ENCODE measurements at places on chromosomes 16 and 17.

DNA sequence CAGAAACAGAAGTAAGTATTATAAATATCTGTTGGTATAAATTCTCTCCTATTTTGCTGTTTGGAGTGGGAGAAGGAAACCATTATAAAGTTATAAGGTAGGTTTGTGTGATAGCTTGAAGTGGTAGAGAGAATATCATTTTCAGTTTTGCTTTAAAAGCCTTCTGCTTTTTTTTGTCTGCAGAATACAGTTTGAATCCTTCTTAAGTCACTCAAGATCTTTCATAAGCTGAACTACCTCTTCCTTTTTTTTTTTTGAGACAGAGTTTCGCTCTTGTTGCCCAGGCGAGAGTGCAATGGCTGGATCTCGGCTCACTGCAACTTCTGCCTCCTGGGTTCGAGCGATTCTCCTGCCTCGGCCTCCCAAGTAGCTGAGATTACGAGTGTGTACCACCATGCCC, 9.0 kb downstream of the ATAD5 start:
- no peak for DNase-seq

DNA sequence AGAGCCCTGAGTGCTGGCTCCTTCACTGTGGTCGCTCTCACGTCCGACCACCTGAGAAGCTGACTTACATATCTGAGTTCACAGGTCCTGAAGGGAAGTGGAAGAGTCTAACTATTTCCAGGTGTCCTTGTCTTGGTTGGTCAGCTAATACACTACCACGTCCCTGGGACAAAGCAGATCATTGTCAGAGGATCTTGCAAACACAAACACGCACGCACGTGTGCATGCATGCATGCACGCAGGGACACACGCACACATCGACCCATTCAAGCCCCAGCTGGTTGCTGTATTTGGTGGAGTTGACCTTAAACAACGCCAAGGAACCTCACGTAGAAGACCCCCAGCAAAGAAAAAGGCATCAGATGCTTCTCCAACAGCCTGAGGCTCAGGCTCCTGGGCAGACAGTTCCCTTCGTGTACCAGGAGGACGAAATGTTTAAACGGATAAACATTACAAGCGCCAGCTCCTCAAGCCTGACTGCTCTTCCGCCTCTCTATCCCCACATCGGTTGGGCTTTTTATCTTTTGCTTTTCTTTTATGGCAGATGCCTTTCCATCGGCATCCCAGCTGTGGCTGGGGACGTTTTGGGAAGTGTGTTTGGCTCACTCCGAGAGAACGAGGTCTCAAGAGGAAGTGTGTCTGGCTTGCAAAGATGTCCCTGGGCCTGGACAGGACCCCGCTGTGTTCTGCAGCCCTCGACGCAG, 95.8 kb downstream of the TBC1D16 start:
- DNase-seq: no peak

- DNase-seq: no peak
Measured at GRCh38 chr16:4654011-4654963, 29.7 kb downstream of the MGRN1 start.

GRCh38 chr16:83305092-83305491, 502.7 kb upstream of the HSBP1 start:
- DNase-seq: no peak

DNA sequence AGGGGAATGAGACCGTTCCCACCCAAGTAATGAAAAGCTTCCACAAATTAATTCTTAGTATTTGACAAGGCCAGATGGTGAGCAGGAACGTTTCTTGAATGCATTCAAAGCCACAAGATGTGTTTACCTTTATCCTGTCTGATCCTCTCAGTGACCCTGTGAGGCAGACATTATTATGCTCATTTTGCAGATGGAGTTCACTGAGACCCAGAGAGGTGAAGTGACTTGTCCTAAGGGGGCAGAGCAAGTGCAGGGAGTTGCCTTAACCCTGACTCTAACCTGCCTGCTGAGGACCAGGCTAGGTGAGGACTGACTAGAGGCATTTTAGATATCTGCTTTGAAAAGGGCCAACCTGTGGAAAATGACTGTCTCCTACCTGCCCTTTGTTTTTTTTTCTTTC, 156.7 kb downstream of the HAPSTR1 start:
- DNase-seq: no peak

- no peak for DNase-seq
Measured at GRCh38 chr17:48102043-48102750, 919 bp upstream of the CBX1 start.

GRCh38 chr17:3845291-3845620, 790 bp downstream of the NCBP3 start:
- no peak for DNase-seq

DNA sequence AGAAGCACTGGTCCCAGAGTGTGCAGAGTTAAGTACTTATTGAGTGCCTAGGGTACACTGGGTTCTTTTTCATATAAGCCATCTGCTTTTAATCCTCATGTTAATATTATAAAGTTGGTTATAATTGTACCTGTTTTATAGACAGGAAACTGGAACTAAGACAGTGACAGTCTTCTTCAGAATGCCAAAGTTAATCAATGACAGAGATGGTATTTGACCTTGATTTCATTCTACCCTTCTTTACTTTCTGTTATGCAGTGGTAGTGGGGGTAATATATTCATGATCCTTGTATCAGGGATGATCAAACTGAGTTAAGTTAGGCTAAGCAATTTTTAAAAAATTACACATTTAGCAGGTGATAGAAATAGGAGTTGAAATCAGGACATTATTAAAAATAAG, 108.6 kb upstream of the GOT2 start:
- DNase-seq: no peak

- no peak for DNase-seq
Measured at GRCh38 chr16:2090777-2091546, 43.2 kb downstream of the TSC2 start.

DNA sequence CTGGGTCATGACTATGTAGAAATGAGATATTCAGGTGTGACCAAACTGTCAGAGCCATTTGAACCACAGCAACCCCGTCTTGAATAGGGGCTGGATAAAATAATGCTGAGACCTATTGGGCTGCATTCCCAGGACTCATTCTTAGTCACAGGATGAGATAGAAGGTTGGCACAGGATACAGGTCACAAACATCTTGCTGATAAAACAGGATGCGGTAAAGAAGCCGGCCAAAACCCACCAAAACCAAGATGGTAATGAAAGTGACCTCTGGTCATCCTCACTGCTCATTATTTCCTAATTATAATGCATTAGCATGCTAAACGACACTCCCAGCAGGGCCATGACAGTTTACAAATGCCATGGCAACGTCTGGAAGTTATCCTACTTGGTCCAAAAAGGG, 545.5 kb downstream of the TMEM114 start:
- DNase-seq: no peak

DNA sequence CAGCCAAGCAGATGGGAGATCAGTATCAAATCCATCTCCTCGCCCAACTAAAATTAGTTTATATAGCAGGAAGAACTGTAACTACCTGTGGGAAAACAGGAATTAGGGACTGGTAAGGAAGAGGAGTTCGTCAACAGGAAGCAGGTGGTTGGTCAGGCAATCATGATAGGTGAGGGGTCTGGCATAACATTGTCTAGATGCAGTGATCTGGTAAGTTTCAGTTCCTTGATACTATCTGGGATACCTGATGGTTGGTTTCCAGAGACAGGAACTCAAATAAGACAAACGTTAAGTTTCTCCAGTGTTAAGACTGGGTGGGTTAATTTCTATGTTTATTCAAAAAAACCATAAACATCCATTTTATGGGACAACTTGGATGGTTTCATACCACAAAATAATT, 53.8 kb downstream of the CEP112 start:
- DNase-seq: no peak

DNA sequence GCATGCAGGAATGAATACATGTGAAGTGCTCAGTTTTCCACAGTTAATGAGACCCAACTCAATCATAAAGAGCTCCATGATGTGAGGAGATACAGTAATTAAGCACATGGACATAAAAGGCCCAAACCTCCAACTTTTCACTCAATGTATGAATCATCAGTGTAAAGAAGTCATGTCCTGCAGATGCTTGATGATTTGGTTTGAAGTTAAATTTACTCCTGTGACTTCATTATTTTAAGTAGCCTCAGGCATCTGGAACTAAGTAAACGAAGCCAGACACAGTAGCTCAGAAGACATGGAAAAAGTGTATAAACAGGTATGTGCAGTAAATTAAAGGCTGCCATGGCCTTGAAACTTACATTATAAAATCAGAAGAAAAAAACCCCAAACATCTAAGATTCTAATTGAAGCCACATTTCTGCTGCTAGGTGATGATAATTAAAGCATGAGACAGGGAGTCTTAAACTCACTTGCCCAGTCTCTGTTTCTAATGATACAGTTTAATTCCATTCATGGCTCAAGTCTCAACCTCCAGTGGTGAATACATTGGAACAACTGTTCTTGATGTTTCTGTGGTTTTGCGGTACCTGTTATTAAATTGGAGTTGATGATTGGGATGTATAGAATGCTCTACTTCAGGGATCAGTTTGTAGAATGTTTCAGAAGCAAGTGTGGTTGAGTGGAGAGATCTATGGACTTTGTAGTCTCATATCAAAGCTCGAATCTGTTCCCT, 28.9 kb upstream of the CCL2 start:
- DNase-seq: no peak

DNA sequence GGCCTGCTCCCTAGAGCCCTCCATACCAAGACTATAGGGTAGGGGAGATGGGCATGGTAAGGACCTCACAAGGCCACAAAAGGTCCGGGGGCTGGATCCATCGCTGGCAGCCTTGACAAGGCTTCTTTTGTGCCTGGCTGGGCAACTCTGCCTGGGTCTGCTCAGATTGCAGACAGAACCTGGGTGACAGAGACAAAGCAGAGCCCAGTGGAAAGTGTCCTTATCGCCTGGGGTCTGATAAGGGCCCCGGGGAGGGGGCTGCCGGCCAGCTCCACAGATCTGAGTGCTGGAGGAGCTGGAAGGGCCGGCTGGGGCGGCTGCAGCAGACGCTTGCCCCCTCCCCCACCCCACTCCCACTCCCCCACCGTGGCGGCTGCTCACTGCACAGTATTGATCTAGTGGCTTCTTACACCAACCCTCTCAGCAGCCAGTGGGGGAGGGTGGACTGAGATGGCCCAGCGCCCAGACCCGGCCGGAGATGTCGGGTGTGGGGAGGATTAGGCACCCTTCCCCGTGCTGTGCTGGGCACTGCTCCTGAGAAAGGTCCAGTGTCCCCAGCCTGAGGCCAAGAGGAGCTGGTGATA, 7.2 kb downstream of the MMP15 start:
- no peak for DNase-seq

DNA sequence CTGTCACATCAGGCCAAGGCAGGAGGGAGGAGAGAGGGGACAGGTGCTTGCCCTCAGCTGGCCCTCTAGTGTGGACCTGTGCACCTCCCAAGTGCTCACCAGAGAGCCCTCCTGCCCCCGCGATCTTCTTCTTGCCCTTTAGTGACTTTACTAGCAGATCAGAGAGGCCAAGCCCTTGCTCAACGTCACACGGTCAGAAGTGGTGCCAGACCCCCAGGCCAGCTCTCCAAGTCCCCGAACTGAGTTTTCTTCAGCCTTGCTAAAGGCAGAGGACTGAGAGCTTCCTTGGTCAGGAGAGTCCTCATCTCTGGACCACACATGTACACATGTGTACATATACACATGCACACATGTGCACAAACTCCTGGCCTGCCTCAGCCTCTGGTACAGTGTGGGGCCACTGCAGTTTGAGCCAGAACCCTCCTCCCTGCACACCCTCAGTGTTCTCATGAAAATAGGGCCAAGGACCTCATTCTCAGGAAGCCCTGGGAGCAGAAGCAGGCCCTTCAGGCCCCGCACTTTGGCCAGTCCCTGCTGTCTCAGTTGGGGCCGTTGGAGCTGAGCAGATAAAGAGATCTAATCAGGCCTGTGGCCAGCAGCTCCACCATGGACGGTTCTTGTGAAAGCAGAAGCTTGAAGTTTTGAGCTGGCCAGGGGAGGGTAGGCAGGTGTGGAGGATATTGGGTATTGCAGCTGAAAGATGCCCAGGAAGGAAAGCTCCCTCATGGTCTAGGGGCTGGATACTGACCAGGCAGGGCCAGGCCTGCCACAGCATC, 7.4 kb upstream of the EPX start:
- DNase-seq: no peak

DNA sequence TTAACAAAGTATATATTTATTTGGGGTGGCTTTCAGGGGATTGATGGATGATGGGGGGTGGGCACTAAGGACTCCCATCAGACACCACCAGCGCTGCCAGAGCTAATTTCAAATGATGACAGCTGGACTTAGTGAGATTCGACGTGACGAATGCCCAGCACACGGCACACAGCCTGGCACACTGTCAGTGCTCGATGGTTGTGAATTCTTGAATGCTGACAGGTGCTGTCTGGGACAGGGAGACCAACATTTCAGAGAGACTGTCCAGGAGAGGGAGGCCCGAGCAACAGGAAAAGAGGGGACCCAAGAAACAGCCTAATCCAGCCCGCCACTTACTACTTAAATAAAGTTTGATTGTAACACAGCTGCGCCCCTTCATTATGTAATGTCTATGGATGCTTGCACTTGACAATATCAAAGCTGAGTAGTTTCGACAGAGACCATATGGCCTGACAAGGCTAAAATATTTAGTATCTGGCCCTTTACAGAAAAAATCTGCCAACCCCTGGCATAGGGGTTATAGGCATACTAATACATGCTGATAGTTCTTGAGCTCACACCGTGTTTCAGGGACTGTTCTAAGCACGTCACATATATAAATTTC, 6.2 kb upstream of the MPRIP start:
- DNase-seq: no peak

DNA sequence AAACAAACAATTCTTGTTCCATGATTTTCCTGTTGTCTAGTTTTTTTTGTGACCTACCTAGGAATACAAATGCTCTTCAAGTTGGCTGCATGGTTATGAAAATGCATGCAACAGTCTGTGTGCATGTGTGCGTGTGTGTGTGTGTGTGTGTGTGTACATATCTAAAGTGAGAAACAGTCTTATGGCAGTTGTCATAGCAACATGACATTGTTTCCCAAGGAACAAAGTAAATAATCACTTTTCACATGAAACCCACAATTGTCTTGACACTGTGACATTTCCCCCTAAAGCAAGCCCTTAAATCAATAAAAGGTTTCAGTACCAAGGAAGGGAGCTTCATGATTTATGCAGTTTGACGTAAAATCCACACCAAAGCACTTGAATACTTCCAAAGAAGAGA, 758.4 kb downstream of the CDH8 start:
- no peak for DNase-seq

GRCh38 chr16:23293016-23293415, 9.1 kb upstream of the SCNN1B start:
- no peak for DNase-seq
